Stimulated activated CD4-positive, alpha-beta T cell treated with anti-CD3 and anti-CD28 coated beads, Interleukin-4, amount 100 ng/mL, for 24 hours (primary cell): ENCODE measurements at places on chromosomes 4 and X.
A peak's percentile ranks its signal among the peaks of the same experiment; 100 is the strongest.

DNA sequence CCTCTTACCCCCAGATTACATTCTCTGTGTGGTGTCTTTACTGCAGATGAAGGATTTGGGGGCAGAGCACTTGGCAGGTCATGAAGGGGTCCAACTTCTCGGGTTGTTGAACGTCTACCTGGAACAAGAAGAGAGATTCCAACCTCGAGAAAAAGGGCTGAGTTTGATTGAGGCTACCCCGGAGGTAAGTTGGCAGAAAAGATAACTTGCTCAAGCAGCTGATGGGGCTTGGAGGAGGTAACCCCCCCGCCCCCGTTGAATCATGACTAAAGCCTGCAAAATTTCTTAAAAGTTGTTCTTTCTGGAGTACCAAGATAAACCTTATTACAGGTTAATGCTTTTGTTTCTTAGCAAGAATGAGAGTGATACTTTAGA is 1.5 kb downstream of the CCNG2 start:
- DNase-seq: peak; percentile 6

DNA sequence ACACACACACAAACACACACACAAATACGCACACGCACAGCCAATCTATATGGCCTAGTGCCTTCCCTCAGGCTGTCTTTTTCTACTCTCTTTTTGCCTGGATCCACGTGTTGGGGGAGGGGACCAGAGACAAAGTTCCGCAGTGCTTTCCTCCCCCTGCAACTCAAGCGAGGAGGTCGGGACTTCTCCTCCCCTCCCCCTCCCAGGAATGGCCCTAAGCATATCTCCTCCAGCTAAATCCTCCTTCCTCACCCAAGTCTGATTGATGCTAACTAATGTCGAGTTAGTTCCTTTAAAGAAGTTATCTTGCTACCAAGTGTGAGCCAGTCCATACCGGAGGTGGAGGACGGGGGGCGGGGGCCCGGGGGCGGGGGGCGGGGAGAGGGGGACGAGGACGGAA is 141.2 kb upstream of the ZIC3 start:
- no peak for DNase-seq

- no peak for DNase-seq
Measured at GRCh38 chrX:66015152-66015831, 24.6 kb downstream of the VSIG4 start.

- DNase-seq: no peak
Measured at GRCh38 chrX:134543288-134543687, 83.3 kb downstream of the HPRT1 start.

GRCh38 chr4:84865600-84865999 is 100.9 kb downstream of the WDFY3 start:
- DNase-seq: no peak
